ENCODE measurements at places on chromosomes 4 and X.

DNA sequence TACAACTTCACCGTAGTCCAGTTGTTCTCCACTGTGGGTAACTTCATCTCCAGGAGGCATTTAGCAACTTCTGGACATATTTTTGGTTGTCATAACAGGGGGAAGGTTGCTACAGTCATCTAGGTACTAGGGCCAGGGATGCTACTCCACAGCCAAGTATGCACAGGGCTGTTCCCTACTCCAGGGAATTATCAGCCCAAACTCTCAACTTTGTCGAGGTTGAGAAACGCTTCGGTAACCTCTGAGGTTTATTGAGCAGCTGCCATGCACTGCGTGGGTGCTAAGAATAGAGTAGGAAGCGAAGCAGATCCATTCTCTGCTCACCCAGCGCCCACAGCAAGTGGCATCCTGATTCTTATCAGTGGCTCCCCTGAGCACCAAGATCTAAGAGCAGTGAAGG is 8.2 kb downstream of the FGFBP1 start:
- DNase-seq: no peak

DNA sequence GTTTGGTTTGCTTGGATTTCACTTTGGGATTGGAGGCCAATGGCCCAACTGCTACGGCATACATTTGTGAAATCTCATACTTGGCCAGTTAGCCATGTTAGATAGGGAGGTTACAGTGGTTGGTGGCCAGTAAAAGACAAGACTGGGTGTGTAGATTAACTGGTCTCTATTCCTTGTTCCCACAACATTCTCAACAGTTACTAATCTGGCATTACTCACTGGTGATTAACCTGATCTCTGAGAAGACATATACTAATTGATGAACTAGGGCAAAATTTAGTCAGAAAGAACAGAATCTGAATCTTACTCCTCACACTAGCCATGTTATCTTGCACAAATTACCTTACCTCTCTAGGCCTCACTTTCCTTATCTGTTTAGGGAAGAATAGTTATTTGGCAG is 33.4 kb downstream of the GATB start:
- no peak for DNase-seq

- DNase-seq: no peak
Measured at GRCh38 chr4:1771555-1772305, 21.4 kb upstream of the FGFR3 start.

GRCh38 chr4:10096201-10096977 is 20.2 kb downstream of the WDR1 start:
- DNase-seq: peak; percentile 94

GRCh38 chrX:132774010-132774714 is 184.3 kb downstream of the HS6ST2 start:
- peak; percentile 54 for DNase-seq

- no peak for DNase-seq
Measured at GRCh38 chr4:139943277-139943676, 210.7 kb downstream of the MAML3 start.

DNA sequence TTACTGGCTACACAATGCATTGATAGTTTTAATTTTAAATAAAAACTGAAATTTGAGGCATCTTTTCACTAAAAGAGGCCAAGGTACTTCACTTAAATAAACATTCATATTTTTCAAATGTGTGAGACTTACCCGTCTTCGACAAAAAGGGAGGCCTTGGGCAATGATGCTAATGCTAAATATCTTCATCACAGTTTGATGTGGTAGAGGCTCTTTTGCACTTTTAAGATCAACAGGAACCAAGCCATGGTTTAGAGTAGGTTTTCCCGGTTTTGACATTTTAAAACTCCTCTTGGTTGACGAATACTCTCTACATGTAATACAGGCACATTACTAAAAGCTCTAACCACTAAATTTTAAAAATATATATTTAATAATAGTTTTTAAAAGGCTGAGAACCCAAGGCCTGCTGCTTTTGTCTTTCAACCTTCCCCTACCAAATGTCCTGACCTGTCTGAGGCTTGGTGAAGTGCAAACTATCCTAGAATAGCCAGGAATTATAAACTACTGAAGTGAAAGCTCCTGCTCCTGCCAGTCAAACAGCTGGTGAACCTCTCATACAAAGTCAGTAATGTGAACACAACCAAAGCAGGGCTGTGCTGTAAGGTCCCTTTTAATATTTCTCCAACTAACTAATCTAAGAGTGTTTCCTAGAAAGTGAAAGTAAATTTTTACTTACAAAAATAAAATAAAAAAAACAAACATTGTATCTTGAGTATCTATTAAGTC is 153.7 kb downstream of the FBXW7 start:
- DNase-seq: no peak

DNA sequence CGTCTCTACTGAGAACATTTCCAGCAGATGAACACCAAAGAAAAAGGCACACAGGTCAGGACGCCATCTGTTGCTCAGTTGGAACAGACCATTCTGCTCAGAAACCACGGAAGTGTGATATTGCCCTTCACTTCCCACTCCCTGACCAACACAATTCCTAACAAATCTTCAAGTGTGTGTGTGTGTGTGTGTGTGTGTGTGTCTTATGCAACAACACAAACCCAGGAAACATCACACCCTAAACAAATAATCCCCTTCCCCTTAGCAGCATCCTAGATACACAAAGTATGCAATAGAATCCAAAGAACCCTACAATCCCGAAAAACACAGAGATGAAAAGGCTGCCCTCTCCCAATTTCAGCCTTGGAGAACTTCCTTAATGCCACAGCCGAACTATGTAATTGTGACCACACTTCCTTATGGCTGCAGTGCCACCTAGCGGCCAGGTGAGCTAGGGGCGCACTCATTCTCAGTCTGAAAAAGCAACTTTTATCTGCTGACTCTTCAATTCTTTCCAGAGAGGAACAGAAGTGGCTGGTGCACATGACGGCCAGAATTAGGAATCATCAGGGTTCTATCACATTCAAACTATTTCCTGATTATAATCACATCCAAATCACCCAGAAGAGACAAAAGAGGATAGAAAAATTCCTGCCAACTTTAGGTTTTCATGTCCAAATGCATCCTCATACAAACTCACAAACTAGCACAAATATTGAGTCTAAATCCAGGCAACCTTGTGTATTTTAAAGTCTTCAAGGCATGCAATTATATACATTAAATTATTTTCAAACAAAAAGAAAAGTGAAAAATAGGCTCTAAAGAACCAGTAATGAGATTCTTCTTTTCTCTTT is 164.9 kb downstream of the DHX15 start:
- peak; percentile 78 for DNase-seq

DNA sequence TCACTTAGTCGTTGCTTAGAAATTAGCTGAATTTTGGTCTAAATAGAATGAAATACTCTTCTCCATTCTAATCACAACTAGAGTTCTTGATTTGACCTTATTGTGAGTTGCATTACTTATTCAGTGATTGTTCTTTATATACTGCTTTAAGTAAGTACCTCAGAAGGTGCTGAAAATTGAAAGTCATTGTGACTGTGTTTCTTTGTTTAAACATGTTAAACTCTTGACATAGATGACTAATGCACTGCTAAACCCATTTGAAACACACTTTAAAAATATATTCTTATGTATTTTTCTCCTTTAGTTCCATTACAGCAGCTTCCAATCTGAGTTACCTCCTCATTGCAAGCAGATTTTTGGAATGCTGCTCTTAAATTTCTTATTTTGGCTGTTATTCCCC is 9.1 kb downstream of the TSPAN7 start:
- DNase-seq: no peak

GRCh38 chr4:133720001-133720400 is 481.6 kb downstream of the PABPC4L start:
- no peak for DNase-seq

GRCh38 chr4:169054879-169055278 is 44.8 kb upstream of the CBR4 start:
- DNase-seq: no peak

DNA sequence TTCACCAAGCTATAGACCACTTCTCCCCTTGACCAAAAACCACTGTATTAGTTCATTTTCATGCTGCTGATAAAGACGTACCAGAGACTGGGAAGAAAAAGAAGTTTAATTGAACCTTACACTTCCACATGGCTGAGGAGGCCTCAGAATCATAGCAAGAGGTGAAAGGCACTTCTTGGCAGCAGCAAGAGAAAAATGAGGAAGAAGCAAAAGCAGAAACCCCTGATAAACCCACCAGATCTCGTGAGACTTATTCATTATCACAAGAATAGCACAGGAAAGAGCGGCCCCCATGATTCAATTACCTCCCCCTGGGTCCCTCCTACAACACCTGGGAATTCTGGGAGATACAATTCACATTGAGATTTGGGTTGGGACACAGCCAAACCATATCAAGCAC is 97.8 kb downstream of the DOCK11 start:
- DNase-seq: no peak

DNA sequence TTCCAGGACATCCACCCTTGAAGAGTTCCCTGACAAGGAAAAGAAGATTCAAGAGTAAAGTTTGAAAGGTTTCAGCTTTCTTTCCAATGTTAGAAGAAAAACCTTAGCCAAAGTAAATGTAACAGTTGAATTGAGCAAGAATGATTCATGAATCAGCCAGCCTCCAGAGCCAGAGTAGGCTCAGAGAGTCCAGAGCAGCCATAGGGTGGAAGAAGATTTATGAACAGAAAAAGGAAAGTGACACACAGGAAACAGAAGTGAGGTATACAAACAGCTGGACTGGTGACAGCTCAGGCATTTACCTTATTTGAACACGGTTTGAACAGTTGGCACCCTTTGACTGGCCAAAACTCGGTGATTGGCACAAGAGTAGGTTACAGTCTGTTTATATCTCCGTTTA is 63.2 kb downstream of the QDPR start:
- DNase-seq: no peak

DNA sequence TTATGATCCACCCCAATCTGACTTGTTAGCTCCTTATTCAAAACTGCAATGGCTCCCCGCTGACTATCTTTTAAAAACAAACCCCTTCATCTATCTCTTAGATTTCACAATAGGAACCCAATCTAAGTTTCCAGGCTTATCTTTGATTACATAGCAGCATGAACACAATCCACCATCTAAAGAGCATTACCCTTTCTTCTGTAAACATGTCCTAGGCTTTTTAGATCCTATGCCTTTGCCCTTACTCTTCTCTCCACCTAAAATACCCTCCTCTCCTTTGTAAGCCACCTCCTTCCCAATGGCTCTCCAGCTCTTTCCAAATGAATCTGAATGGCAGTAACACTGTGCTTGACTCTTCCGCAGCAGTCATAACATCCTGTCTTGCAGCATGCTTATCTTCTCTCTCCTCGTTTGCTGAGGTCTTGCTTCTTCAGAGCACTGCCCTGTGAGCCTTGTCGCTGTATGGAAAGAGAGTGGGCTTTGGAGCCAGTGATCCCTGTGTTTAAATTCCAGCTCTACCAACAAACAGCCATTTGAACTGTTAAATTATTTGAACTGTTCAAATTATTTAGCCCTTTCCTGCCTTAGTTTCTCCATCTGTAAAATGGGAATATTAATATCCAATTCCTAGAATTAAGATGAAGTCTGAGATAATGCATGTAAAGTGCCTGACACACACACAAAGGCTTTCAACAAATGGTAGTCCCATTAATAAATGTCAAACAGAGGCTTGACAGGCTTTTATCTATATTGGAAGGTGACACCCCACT is 16.2 kb upstream of the TSPAN5 start:
- no peak for DNase-seq

DNA sequence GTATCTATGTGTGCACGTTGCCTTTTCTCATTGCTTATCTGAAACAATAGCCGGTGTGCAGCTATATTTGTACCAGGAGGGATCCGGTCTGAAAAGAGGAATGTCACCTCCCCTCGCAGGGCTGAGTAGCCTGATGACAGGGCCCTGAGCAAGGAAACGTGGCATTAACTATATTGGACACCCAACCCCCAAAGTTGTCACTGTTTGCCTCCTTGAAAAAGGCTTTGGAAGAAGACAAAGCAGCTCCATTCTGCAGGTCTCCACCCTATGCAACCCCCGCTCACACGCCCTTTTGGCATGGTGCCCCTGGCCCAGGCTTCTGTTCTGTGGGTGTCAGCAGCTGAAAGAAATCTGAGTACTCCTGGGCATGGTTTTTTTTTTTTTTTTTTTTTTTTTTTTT is 8.2 kb downstream of the PRRG3 start:
- peak; percentile 6 for DNase-seq

- DNase-seq: no peak
Measured at GRCh38 chr4:147880511-147880910, 148.6 kb downstream of the ARHGAP10 start.

DNA sequence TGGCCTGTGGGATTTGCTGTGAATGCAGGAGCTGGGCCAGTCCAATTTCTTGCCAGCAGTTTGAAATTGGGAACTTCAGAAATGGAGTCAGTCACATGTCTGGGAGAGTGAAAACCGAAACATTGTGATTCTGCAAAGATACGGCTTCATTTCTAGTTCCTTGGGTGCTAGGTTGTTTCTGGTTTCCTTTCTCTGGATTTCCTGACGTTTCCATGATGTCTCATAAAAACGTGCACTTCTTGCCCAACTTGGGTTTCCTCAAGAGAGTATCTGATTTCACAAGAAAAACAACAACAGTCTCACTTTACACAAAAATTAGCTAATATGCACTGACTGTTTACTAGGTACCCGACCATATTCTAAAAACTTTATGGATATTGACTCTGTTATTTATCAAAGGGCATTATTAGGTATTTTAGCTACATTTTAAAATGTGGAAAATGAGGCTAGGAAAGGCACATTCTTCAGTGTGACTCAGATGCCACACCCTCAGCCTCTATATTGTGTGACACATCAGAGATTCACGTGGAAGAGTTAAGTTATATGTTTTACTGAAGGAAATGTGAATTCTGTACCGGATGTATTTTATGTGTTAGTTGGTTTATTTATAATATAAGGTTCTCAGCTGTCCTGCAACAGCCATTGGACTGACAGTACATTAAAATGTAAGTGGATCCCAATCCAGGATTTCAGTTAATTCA is 225.0 kb upstream of the PUDP start:
- no peak for DNase-seq

GRCh38 chrX:138858438-138858837 is 146.9 kb upstream of the FGF13 start:
- DNase-seq: peak; percentile 75

DNA sequence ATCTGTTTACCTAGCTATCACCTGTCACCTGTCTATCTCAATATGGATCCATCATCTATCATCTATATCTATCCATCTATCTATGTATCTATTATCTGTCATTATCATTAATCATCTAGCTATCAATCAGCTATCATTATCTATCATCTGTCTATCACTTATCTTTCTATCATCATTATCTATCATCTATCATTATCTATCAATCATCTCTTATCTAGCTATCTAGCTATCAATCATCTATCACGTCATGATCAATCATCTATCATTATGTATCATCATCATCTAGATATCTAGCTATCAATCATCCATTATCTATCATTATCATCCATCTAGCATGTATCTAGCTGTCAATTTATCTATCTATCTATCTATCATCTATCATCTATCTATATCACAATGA is 7.9 kb downstream of the ARSD start:
- no peak for DNase-seq

- DNase-seq: no peak
Measured at GRCh38 chrX:136032370-136032769, 47.1 kb downstream of the SLC9A6 start.
